ENCODE measurements at places on chromosomes 11 and 22. TPM values are rescaled to one million over a fixed set of nuclear protein-coding genes. Genes with fewer than 3 reads are reported as not detected.
A peak's percentile ranks its signal among the peaks of the same experiment; 100 is the strongest.

DNA sequence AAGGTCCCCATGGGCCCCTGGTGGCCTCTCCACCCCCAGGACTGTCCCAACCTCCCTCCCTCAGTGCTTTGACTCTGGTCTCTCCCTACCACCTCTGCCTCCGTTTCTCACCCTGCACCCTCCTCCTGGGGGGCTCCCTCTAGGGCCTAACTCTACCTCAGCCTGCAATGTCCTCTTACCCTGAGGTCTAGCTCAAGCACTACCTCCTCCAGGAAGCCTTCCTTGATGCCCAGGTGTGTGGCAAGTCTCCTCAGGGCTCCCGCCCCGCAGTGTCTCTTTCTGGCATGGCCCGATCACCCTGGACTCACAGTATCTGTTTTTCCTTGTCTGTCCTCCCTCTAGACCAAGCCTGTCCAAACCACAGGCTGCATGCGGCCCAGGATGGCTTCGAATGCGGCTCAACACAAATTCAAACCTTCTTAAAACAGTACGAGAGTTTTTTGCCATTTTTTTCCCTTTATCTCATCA, 90.8 kb downstream of the PHF21B start:
- no peak for DNase-seq
- no peak overlapping the region for H3K27ac ChIP-seq
- no peaks in the 10 kb centered on the region for H3K27me3 ChIP-seq
- peak overlapping the region; percentile 42 for H3K4me3 ChIP-seq
- H3K36me3 ChIP-seq: no peaks in the 10 kb centered on the region

- no peak for DNase-seq
- no peaks in the 10 kb centered on the region for H3K27me3 ChIP-seq
- H3K4me1 ChIP-seq: peaks cover 95% of the 10 kb centered on the region
Observed at GRCh38 chr22:46780453-46780852, 18.0 kb downstream of the TBC1D22A start.

DNA sequence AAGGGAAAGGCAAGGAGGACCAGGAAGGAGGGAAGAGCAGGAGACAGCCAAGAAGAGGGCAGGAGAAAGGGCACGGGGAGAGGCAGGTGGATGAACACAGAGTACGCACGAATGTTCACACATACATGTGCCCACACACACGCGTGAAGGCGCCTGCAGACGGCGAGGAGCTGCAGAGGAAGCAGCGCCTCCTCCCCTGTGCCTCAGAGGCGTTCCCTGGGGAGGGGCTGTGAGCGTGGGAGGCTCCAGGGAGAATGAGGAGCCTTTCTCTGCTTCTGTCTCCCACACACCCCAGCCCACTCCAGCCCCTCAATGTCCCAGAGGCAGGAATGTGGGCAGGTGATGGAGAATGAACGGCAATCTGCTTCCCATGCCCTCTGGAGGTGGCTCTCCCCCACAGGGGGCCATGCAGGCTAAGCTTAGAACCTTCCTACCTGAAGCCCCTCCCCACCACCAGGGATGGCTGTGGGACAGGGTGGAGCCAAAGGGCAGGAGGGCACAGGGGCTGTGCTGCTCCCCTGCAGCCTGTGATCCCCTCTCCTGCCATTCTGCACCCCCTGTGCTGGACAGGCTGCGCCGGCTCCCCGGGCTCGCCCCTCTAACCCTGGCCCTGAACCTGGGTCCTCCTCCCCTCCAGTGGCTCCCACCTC, 25.3 kb downstream of the PPM1F start:
- H3K27me3 ChIP-seq: no peaks in the 10 kb centered on the region
- no peaks in the 10 kb centered on the region for H3K36me3 ChIP-seq
- H3K4me1 ChIP-seq: peaks cover 8% of the 10 kb centered on the region
- no peak overlapping the region for H3K4me3 ChIP-seq

GRCh38 chr11:130533871-130534270, 85.4 kb downstream of the ADAMTS15 start:
- no peak for DNase-seq
- H3K4me1 ChIP-seq: no peaks in the 10 kb centered on the region
- peaks cover 4% of the 10 kb centered on the region for H3K27me3 ChIP-seq
- H3K36me3 ChIP-seq: no peaks in the 10 kb centered on the region
- H3K27ac ChIP-seq: no peak overlapping the region

DNA sequence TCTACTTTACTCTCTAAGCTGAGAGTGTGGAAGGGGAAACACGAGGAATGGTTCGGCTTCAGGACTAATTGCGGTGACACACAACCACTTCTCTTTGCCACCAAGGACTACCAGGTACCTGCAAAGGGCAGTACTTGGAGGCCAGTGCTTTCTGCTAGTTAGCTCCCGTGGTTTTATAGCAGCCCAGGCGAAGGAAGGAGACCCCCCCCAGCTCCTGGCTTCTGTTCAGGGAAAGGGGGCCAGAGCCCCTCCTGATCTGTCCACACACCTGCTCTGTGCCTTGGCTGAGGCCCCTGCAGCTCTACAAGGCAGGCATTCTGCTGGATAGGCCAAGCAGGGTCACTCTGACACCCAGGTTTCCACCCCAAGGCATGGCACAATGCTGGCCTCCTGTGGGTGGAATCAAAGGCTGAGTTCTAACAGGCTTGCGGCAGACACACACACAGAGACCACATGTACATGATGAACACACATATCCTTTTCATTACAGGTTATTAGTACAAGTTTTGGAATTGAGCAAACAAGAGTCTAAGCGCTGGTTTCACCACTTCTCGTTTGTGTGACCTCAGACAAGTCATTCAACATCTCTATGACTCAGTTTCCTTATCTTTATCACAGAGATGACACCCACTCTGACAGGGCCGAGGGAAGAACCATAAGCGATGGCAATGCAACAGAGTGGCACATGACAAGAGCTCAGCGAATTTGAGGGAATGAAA, 7.5 kb downstream of the SERPIND1 start:
- H3K4me3 ChIP-seq: no peak overlapping the region
- H3K27me3 ChIP-seq: no peaks in the 10 kb centered on the region
- no peaks in the 10 kb centered on the region for H3K36me3 ChIP-seq
- DNase-seq: no peak

DNA sequence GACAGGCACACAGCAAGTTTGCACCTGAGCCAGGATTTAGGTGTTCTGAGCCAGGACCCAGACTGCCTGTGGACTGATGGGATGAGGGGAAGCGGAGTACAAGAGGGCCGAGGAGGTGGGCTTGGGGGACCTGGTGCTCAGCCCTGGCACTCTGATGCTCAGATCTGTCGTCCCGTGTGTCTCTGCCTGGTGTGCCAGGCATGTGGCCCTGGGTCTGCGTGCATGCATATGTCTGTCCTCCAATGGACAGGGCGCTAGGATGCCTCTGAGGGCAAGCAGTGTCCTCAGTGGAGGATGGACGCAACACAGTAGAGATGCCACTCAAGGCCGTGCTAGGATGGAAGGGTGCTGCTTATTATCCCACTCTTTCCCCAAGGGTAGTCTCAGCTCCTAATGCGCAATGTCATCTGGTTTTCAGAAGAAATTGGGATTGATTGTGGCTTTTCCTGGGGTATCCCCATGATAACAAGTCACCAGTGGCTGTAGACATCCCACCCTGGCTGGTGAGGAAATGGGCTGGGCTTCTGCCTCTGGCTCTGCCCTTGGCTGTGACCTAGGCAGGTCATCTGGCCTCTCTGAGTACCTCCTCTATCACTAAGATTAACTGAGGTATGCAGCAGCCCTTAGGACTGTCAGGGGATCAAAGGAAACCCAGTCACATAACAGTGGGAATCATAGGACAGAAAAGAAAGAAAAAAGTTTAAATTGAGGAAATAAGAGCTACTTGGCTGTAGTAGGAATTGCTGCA, 35.7 kb upstream of the SUSD2 start:
- H3K27me3 ChIP-seq: no peaks in the 10 kb centered on the region
- no peaks in the 10 kb centered on the region for H3K36me3 ChIP-seq
- peak overlapping the region; percentile 72 for H3K4me3 ChIP-seq
- peak overlapping the region; percentile 81 for H3K27ac ChIP-seq
- H3K4me1 ChIP-seq: peaks cover 48% of the 10 kb centered on the region

DNA sequence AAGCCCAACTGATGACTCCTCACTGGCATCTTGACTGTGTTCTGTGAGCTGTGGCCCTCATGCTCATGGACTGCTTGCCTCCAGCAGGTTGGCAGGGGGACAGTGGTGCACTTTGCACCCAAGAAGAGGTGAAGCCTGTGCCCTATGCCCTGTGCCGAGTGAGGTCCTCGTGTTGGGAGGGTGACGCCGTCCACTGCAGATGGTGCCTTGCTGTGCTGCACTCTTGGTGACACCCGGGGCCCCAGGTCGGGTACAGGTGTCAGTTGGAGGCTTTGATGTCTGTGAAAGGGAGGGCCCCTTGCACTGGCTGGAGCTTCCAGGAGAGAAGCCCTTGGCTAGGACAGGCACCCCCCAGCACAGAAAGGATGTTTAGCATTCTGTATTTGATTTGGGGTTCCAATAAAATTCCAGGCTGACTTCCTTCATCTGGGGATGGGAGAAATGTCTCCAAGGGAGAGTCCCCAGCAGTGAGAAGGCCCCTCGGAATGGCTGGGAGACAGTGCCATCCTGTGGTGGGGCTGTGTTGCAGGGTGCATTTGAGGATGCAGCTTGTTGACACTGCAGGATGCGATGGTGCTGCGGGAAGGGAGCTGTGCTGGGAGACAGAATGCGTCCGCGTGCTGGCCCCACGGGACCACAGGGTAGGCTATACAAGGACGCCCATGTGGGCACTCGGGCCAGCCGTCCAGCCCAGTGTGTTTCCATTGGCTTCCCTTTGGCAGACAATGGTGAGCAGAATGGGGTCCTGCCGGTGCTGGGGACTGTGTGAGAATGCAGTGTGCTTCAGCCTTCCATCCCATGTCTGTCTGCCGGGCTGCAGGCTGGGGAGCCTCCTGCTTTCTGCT, 2.5 kb upstream of the ZDHHC8 start:
- DNase-seq: no peak
- H3K4me3 ChIP-seq: peak overlapping the region; percentile 16
- H3K27ac ChIP-seq: no peak overlapping the region
- no peaks in the 10 kb centered on the region for H3K36me3 ChIP-seq
- H3K27me3 ChIP-seq: no peaks in the 10 kb centered on the region
- peaks cover 26% of the 10 kb centered on the region for H3K4me1 ChIP-seq

DNA sequence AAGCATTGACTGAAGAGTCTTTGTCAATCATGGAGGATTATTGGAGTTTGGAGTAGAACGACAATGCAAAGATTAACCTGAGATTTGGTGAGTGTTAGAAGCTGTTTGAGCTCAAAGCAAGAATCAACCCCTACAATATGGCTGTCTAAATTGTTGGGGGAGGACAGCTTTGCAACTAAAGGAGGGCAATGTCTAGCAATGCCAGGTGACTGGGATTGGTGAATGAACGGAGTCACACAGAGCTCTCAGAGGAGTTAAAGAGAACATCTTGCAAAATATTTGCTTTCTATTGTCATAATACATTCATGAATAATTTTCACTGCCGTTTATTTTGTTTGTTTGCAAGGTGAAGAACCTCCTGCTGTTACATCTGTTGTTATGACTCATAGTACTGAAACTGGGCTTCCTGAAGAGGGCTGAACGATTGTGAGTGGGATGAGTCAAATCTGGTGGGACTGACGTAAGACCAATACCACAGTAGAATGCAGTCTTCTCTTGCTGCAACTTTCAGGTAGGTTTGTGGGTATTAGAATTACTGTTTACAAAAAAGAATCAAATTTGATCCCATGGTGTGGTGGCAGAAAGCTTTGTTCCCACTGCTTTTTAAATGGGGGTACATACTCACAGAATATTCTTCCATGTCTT, 281.9 kb downstream of the CADM1 start:
- H3K4me1 ChIP-seq: no peaks in the 10 kb centered on the region
- H3K36me3 ChIP-seq: no peaks in the 10 kb centered on the region
- no peak overlapping the region for H3K27ac ChIP-seq
- H3K4me3 ChIP-seq: no peak overlapping the region

DNA sequence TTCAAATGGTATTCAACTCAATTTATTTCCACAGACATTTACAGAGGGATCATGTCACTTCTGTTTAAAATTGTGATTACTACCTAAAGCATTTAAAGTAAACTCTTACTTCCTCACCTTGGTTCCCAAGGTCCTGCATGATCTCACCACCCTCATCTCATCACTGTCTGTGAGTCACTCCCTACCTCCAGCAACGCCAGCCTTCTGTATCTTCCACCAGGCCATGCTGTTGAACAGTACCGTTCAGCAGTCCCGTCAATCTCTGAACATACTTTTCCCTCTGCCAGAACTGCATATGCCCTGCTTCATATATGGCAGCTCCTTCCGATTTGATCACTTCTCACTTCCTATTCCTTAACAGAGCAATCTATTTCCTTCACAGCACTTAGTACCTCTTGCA, 2.0 kb downstream of the FBXO3 start:
- peaks cover 25% of the 10 kb centered on the region for H3K4me1 ChIP-seq
- peaks cover 18% of the 10 kb centered on the region for H3K36me3 ChIP-seq
- H3K4me3 ChIP-seq: peak overlapping the region; percentile 93
- no peak for DNase-seq

- no peak overlapping the region for H3K27ac ChIP-seq
- H3K4me1 ChIP-seq: no peaks in the 10 kb centered on the region
- no peak for DNase-seq
- no peaks in the 10 kb centered on the region for H3K27me3 ChIP-seq
- no peaks in the 10 kb centered on the region for H3K36me3 ChIP-seq
- no peak overlapping the region for H3K4me3 ChIP-seq
Observed at GRCh38 chr11:23865341-23865975, 631.4 kb upstream of the LUZP2 start.

- H3K27me3 ChIP-seq: peaks cover 49% of the 10 kb centered on the region
- no peaks in the 10 kb centered on the region for H3K36me3 ChIP-seq
- DNase-seq: no peak
- H3K4me3 ChIP-seq: no peak overlapping the region
Observed at GRCh38 chr22:44382116-44383038, 69.6 kb upstream of the SHISAL1 start.

GRCh38 chr11:115279813-115280761, 224.1 kb downstream of the CADM1 start:
- no peak overlapping the region for H3K4me3 ChIP-seq
- no peak overlapping the region for H3K27ac ChIP-seq
- no peaks in the 10 kb centered on the region for H3K36me3 ChIP-seq

DNA sequence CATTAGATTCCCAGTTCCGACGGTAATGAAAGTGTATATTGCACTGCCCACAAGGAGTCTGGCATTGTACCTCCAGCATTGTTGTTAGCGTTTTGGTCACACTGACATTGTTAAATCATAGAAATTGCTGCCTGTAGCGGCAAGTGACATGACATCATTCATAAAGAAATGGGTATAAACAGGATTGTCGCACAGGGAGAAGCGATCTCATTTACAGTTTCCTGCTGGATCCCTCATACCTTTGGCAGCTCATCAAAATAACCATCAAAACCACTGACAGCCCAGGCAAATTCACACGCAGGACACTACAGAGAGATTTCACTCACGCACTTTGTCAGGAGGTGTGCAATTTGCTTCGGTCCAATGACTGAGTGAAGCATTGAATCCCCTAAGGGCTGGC, 3.5 kb downstream of the HTR3B start:
- no peak overlapping the region for H3K4me3 ChIP-seq
- no peaks in the 10 kb centered on the region for H3K27me3 ChIP-seq
- H3K4me1 ChIP-seq: no peaks in the 10 kb centered on the region
- DNase-seq: no peak
- no peaks in the 10 kb centered on the region for H3K36me3 ChIP-seq
- H3K27ac ChIP-seq: no peak overlapping the region

Gene CRYBA4
- polyA plus RNA-seq: not detected

Gene OR56B4
- not detected for polyA plus RNA-seq

Gene ENTHD1
- polyA plus RNA-seq: not detected

Gene PDE2A
- 0.36 TPM for polyA plus RNA-seq

Gene BSX
- polyA plus RNA-seq: not detected

Gene SHANK2
- polyA plus RNA-seq: not detected

Gene SEPTIN3
- polyA plus RNA-seq: not detected

Gene SCGB1C1
- 2.1 TPM for polyA plus RNA-seq

Gene MS4A4A
- not detected for polyA plus RNA-seq

Gene MAJIN
- not detected for polyA plus RNA-seq

Gene SMTNL1
- polyA plus RNA-seq: 0.40 TPM

Gene CASP4
- polyA plus RNA-seq: 121 TPM

Gene KBTBD4
- polyA plus RNA-seq: 53.2 TPM
